Mesothelial cell of epicardium (in vitro differentiated cells): ENCODE measurements at places on chromosomes 2 and 18. TPM values are rescaled to one million over a fixed set of nuclear protein-coding genes. Genes with fewer than 3 reads are reported as not detected.

Gene PLCD4
- 1.0 to 1.5 TPM (median 1.3 TPM) in 3 replicates for total RNA-seq

Gene ROCK2
- 37.5 to 46.3 TPM (median 45.4 TPM) in 3 replicates for total RNA-seq

DNA sequence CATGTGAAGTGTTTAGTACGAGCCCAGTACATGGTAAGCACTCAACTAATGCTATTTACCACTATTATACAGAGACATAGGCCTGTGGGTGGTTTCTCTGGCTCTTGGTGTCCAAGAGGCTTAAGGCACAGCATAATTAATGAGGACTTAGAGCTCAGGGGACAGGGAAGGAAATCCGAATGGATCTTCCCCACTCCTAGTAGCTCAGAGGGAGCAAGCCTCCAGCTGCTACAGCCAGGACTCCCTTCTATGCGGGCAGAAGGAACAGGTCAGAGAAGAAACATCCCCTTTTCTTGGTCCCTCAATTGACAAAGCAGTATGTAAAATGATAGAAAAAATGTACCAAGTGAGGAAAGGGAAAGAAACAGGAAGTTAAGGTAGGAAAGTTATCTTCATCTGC is 261.3 kb upstream of the STON1 start:
- no peaks in the 10 kb centered on the region for H3K4me1 ChIP-seq
- no peak overlapping the region for H3K4me3 ChIP-seq
- no peaks in the 10 kb centered on the region for H3K36me3 ChIP-seq
- DNase-seq = no peak
- H3K27me3 ChIP-seq = no peaks in the 10 kb centered on the region

- peak overlapping the region; percentile 74 for H3K27ac ChIP-seq
- no peak for DNase-seq
- no peaks in the 10 kb centered on the region for H3K36me3 ChIP-seq
- H3K4me1 ChIP-seq = peaks cover 49% of the 10 kb centered on the region
- peak overlapping the region; percentile 3 for H3K4me3 ChIP-seq
Measured at GRCh38 chr18:62763101-62763521, 47.8 kb downstream of the PHLPP1 start.

Gene SERPINB12
- total RNA-seq = not detected in 3 replicates

Gene XIRP2
- 0.07 TPM in 1 of 3 replicates, not detected in the others for total RNA-seq

GRCh38 chr2:102508863-102509262 is 35.8 kb downstream of the SLC9A4 start:
- no peak for DNase-seq
- H3K36me3 ChIP-seq = no peaks in the 10 kb centered on the region
- H3K4me3 ChIP-seq = no peak overlapping the region
- H3K27ac ChIP-seq = no peak overlapping the region
- H3K27me3 ChIP-seq = no peaks in the 10 kb centered on the region

GRCh38 chr2:187617120-187617519 is 62.9 kb upstream of the TFPI start:
- H3K4me3 ChIP-seq = no peak overlapping the region
- no peak for DNase-seq
- peaks cover 28% of the 10 kb centered on the region for H3K4me1 ChIP-seq
- H3K27ac ChIP-seq = no peak overlapping the region
- H3K36me3 ChIP-seq = no peaks in the 10 kb centered on the region

DNA sequence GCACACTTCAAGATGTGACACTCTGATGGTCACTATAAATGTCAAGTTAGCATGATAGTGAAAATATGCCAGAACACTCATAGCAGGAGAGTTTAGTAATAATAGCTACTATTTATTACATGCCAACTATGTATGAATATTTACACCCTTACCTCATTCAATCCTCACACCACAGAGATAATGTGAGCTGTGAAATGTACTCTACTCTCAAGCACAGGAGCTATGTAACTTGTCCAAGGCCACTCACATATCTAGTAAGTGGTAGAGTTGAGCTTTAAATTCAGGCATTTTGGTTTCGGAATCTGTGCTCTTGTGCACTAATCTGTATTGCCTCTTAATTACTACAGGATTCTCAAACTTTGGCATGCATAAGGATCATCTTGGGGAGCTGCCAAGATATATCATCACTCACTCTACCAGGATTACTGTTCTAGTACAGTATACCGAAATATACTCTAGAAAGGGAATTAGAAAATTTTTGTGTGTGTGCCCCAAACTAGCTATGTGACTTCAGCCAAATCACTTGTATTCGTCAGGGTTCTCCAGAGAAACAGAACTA is 154.3 kb downstream of the PLCL1 start:
- no peaks in the 10 kb centered on the region for H3K4me1 ChIP-seq
- no peak overlapping the region for H3K4me3 ChIP-seq
- H3K27me3 ChIP-seq = peaks cover 2% of the 10 kb centered on the region
- H3K27ac ChIP-seq = no peak overlapping the region
- DNase-seq = no peak
